ENCODE measurements at places on chromosomes 7 and 10.

- DNase-seq = no peak
These were observed 596.0 kb upstream of the FOXK1 start for GRCh38 chr7:4085937-4086691.

DNA sequence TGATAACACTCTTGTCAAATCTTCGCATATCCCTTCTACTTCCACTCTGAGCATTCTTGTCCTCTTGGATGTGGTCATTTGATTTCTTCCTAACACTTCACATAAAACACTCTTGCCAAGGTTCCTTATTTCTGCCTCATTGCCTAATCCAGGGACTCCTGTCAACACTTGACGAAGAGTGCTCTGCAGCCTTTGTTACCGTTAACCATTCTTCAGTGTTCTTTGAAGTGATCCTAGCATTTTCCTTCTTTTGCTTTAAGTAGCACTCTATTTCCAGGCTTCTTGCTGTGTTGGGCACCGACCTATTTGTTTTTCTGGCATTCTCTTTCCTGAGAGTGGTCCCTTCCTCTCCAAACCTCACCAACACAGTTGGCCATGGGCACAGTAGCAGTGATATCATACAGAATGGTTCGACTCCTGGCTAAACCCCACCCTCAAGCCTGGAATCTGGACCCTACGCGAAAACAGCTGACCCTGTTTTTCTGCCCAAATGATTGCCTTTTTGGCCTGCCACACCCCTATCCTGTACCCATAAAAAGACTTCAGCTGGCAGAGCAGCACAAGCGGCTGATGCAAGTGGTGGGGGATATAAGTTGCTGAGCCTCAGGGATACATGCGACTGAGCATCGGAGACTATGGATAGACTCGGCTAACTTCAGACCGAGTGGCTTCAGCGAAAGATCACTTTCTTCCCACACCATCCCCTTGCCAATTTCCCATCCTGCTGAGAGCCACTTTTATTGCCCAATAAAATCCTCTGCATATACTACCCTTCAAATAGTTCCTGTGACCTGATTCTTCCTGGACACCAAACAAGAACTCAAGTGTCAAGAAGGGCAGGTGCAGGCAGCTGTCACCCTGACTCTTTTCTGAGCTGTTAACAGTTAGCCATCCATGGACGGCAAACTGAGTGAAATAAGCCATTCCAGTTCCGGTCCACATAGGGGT is 820.6 kb downstream of the CCSER2 start:
- no peak for DNase-seq

DNA sequence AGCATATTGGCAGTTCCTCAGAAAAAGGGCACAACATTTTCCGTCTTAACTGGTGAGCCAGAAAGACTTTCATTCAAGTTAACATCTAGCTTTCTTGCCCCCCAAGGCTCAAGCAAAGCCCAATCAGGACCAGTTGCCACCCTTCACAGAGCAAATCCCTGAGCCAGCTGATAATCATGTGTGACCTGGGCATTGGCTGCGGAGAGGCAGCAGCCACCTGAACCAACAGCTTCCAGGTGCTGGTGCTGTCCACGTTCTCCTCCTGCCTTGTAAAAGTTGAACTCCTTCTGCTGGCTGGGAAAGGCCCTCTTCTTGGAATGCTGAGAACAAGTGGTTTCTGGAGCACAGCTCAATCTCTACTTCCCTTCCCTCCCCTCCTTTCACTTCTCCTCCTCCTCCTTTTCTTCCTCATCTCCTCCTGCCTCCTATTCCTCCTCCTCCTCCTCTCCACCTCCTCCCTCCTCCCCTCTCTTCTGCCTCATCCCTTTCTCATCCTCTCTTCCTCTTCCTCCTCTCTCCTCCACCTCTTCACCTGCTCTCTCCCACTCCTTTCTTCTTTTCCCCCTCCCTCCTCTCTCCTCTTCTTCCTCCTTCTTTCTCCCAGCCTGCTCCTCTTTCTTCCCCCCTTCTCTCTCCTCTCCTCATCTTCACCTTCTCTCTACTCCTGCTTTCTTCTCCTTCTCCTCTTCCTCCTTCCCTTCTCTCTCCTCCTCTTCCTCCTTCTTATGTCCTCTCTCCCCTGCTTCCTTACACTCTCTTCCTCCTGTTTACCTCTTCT is 140.6 kb downstream of the JCAD start:
- no peak for DNase-seq

DNA sequence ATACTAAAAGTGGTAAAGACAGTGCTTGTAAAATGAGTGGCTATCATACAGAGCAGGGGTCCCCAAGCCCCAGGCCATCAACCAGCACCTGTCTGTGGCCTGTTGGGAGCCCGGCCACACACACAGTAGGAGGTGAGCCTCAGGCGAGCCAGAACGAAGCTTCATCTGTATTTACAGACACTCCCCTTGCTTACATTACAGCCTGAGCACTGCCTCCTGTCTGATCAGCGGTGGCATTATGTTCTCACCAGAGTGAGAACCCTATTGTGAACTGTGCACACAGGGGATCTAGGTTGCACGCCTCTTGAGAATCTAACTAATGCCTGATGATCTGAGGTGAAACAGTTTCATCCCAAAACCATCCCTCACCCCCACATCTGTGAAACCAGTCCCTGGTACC is 58.7 kb downstream of the ITGA8 start:
- DNase-seq = no peak

GRCh38 chr10:12299222-12299965 is 50.0 kb upstream of the CAMK1D start:
- no peak for DNase-seq

- DNase-seq = no peak
These were observed 6.5 kb downstream of the DUSP5 start for GRCh38 chr10:110504111-110504735.

- DNase-seq = no peak
These were observed 35.2 kb upstream of the GDF10 start for GRCh38 chr10:47264797-47265281.

GRCh38 chr7:138657854-138658386 is 43.2 kb downstream of the SVOPL start:
- no peak for DNase-seq

DNA sequence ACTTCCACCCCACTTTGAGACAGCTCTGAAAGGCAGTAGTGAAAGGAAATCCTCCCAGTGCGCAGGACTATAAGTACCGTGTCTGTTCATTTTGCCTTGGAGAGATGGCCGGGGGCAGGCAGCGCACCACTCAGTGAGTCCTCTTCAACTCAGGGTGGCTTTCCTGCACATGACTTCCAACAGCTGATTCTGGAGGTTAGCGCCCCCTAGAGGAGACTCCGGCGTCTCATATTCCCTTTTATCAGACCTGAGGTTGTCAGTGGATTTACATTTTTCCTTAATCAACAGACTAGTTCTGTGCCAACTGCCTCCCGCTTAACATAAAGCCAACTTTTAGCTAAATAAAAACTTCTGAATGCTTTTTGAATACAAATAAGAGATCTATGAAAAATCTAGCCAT is 101.0 kb downstream of the HERPUD2 start:
- no peak for DNase-seq

DNA sequence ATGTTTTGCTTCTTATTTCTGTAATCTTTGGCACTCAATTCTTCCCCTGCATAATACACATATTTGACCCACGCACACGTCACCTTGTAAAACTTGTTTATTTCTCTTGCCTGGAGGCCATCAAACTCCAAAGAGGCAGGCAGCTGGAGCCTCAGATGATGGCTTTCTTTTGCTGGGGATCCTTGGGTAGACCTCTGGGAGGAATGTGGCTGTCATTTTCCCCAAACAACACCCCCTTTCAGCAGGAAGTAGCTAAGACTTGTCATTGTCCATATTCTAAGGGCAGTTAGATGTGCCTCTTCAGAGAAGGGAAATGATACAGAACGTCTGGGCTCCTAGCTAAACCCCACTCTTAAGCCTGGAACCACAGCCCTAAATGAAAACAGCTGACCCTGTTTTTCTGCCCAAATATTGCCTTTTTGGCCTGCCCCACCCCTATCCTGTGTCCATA is 111.3 kb downstream of the ITGB8 start:
- no peak for DNase-seq

DNA sequence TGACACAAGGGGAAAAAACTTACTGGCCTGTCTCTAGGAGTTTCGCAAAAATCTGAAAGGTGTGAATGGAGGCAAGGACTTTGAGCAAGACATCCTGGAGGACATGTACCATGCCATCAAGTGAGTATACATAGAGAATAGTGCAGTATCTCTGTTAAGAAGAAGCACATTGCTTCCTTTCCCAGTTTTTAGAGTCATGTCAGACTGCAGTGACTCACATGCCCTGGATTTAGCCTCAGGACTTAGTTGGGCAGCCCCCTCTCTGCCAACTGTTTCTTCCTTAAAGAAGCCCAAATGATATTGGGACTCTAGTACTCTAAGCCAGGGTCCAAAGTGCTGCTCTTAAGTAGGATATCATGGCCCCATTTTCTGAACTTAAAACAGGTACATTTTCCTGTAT is 28.1 kb upstream of the NFKB2 start:
- no peak for DNase-seq

- DNase-seq = no peak
These were observed 178.1 kb upstream of the PPP2R2D start for GRCh38 chr10:131722525-131723264.

DNA sequence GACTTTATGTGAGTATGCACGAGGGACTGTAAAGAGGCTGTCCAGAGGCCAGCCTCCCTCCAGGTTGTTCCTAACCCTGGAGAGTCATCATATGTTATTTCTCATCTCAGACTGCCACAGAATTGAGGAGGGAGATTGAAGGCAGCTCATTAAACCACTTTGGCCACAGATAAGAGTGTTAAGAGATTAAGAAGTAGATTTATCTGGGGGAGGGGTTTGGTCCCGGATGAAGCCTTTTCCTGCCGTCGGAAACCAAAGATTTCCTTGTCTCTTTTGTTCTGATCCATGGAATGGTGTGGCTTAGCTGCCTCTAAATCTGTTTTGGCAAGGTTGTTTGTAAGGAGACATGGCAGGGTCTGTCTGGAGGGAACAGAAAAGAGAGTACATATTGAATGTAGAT is 338.8 kb downstream of the AUTS2 start:
- DNase-seq = no peak

DNA sequence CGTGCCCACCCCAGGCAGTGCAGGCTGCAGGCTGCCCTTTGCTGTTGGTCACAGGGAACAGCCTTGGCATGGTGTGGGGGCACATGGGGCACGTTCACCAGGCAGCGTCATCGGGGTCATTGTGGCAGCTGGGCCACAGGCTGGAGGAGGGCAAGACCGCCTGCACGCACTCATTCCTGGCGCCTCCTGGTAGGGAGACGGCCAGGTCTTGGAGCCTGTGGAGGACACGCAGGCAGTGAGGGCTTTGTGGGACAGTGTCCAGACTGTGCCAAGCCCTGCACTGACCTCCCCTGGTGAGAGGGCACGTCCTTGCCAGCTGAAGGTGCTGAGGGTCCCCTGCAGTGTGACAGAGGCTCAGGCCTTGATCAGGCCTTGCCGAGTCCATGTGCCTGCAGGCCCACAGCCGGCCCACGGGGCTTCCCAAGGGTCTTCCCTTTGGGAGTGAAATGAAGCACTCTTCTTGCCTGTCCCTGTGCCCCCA is 76.4 kb downstream of the NKX6-2 start:
- no peak for DNase-seq

DNA sequence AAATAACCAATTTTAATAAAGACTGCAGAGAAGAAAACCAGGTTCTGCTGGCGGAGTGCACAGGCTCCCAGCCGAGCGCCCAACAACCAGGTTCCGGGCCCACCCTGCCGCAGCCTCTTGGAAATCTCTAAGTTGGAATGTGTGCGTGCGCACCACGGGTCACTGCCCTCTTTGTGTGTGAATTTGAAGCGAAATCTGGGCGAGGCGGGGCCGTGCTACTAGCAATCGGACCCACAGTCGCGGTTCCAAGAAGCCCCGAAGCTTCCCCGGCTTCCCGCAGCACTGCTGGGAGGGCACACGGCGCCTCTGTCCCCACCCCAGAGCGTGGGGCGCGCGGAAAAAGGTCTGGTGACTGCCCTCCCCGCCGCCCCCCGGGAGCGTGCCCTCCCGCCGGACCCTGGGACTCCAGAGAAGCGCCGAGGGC is 666 bp upstream of the MAP3K8 start:
- DNase-seq = no peak

GRCh38 chr10:84700668-84701369 is 372.4 kb downstream of the CCSER2 start:
- no peak for DNase-seq

- DNase-seq = no peak
These were observed 796.2 kb downstream of the CCSER2 start for GRCh38 chr10:85124603-85125051.

DNA sequence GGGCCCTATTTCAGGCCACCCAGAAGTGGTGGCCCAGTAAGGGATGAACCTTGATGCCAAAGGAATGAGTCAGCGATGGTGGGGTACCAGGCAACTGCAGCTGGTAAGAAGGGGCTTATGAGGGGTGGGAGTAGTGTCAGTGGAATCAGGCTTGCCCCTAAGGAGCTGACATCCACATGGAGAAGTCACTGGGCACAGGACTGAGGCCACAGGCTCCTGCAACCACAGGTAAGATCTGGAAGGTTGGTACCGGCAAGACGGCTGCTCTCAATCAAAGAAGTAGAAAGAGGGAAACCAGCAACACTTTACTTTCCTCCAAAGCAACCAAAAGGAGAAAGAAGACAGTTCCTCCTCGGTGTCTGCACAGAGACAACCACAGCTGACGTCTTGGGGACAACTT is 2.5 kb downstream of the GCK start:
- no peak for DNase-seq

- no peak for DNase-seq
These were observed 17.5 kb downstream of the CFAP69 start for GRCh38 chr7:90262438-90262837.

DNA sequence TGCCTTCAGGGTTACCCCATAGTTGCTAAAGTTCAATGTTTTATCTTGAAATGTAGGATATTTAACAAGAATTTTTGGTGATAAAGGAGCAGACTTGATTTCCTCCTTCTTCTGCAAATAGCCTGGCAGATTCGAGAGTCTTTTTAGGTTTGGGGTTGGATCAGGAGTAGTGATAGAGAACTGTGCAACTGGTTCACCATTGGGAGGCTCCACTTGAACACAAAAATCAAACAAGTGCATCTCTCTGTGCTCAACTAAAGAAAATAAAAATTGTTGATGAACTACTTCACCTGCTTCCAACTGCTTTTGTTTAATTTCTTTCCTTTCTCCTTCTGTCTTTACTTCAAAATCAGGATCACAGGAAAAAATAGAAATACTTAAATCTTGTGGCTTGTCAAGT is 58.5 kb downstream of the MACC1 start:
- DNase-seq = no peak

DNA sequence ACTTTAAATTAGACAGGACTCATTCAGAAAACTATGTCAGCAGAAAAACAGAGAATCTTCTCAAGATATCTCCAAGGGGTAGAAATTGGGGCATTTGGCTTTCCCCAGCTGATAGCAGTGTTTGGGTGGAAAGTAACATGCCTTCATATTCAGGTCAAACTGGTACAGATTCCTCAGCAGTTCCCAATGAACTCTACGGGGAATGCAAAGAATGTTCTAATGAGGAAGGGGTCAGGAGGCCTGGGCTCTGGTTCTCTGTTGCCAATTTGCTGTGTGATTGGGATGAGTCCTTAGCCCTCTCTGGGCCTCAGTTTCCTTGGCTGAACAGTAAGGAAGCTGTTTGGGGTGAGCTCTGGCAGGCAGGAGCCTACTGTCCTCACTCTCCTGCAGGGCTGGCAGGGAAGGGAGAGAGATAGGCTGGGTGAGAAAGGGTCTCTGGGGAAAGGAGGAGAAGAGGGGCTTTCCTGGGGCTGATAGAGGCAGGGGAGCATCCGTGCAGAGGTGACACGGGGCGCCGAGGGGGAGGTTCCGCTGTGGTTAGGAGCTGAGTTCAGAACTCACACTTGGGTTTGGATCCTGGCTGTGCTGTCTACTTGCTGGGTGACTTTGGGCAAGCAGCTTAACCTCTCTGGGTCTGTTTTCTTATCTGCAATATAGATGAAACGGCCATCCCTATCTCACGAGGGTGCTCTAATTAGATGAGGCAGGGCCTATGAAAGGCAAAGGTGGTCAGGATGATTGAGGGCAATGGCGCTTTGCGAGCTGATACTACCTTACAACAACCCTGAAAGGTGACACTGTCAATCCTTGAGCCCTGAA is 45.1 kb downstream of the SPOCK2 start:
- no peak for DNase-seq
